ENCODE measurements at places on chromosomes 2 and 18.

- no peaks in the 10 kb centered on the region for H3K27me3 ChIP-seq
- no peak overlapping the region for H3K4me3 ChIP-seq
- peaks cover 42% of the 10 kb centered on the region for H3K36me3 ChIP-seq
These were observed 41.1 kb downstream of the PLEKHB2 start for GRCh38 chr2:131146231-131146630.

DNA sequence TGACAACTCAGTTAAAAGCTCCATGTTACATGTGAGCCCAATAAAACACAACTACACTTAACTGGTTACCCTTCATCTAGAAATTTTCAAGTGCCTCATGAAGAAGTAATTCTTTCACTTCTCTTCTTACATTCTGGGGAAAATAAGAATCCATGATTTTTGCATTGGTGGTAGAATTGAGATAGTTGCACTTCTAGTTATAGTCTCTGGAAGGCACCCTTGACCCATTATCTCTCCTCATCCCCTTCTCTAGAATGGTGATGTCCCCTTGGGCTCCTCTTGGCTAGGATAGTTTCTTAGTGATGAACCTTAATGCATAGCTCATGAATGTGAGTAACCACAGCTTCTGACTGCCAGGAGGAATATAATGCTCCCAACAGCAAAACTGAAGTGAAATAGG lies 3.6 kb downstream of the LGALSL start:
- no peaks in the 10 kb centered on the region for H3K36me3 ChIP-seq
- H3K4me1 ChIP-seq, result peaks cover 9% of the 10 kb centered on the region
- H3K4me3 ChIP-seq, result no peak overlapping the region
- no peak overlapping the region for H3K27ac ChIP-seq

DNA sequence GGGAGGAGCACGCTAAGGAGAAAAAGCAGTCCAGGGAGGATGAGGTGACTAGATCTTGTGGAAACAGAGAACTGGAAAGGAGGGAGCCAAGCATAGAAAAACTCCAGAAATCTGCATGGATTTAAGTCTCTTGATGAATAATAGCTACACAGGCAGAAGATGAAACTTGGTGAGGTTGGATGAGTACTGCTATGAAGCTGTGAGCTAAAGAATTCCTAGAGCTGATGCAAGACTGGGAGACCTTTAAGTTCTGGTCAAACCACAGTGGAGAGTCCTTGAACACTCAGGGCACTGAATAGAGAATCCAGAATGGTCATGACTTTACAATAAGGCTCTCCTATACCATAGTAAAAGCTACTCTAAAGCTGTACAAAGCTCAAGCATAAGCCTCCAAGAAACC lies 18.4 kb upstream of the PIEZO2 start:
- H3K4me1 ChIP-seq, result no peaks in the 10 kb centered on the region
- H3K27me3 ChIP-seq, result no peaks in the 10 kb centered on the region
- no peaks in the 10 kb centered on the region for H3K36me3 ChIP-seq
- no peak overlapping the region for H3K4me3 ChIP-seq

DNA sequence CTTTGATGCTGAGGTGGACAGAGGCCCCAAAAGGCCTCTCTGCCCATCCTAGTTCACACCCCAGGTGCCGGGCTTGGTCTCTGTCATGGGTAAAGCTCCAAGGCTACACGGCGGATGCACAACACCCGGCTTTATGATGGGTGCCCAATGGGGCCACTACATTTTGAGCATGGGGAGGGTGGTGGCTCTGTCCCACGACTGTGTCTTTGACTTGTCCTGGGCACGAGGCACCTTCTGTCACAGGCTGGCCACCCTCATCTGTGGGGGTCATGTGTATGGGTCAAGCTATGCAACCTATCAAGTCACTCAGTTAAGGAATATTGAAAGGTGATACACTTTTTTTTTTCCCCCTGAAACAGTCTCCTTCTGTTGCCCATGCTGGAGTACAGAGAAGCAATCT lies 63.7 kb downstream of the EDAR start:
- no peak overlapping the region for H3K4me3 ChIP-seq
- H3K27ac ChIP-seq, result no peak overlapping the region
- peaks cover 7% of the 10 kb centered on the region for H3K4me1 ChIP-seq

GRCh38 chr18:63930773-63931354 lies 18.2 kb upstream of the HMSD start:
- DNase-seq, result no peak
- H3K36me3 ChIP-seq, result no peaks in the 10 kb centered on the region
- no peak overlapping the region for H3K27ac ChIP-seq
- no peak overlapping the region for H3K4me3 ChIP-seq
- H3K27me3 ChIP-seq, result no peaks in the 10 kb centered on the region
- H3K4me1 ChIP-seq, result peaks cover 2% of the 10 kb centered on the region

GRCh38 chr2:15822151-15823044 lies 118.0 kb upstream of the MYCN start:
- no peak for DNase-seq
- no peak overlapping the region for H3K27ac ChIP-seq
- no peaks in the 10 kb centered on the region for H3K36me3 ChIP-seq
- no peaks in the 10 kb centered on the region for H3K4me1 ChIP-seq
- no peaks in the 10 kb centered on the region for H3K27me3 ChIP-seq

- no peaks in the 10 kb centered on the region for H3K36me3 ChIP-seq
- no peaks in the 10 kb centered on the region for H3K4me1 ChIP-seq
- no peak overlapping the region for H3K4me3 ChIP-seq
- H3K27me3 ChIP-seq, result no peaks in the 10 kb centered on the region
- no peak overlapping the region for H3K27ac ChIP-seq
These were observed 111.2 kb downstream of the PRPF40A start for GRCh38 chr2:152606081-152606480.

GRCh38 chr2:43111788-43112554 lies 114.4 kb downstream of the ZFP36L2 start:
- H3K4me3 ChIP-seq, result no peak overlapping the region
- no peak overlapping the region for H3K27ac ChIP-seq
- no peaks in the 10 kb centered on the region for H3K4me1 ChIP-seq
- no peaks in the 10 kb centered on the region for H3K27me3 ChIP-seq

- H3K36me3 ChIP-seq, result no peaks in the 10 kb centered on the region
- H3K4me3 ChIP-seq, result no peak overlapping the region
- no peak for DNase-seq
- no peaks in the 10 kb centered on the region for H3K27me3 ChIP-seq
- no peak overlapping the region for H3K27ac ChIP-seq
- H3K4me1 ChIP-seq, result peaks cover 8% of the 10 kb centered on the region
These were observed 5.5 kb downstream of the CYB5A start for GRCh38 chr18:74286106-74286855.

DNA sequence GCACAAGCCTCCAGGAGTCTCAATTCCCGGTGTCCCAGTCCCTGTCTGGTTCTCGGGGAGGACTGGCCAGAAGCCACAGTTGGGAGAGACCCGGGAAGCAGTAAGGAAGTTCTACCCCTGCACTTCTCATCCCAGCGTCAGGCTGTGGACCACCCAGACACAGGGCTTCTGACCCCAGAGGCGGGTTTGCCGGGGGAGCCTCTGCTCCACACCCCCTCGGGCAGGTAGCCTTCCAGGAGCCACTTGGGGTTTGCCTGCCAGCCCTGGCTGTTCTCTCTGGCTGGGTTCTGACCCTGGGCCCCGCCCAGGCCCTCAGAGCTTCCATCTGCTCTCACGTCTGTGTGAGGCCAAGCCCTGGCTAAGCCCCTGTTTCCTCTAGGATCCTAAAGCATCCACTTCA lies 94.4 kb upstream of the GPC1 start:
- H3K27me3 ChIP-seq, result peaks cover 5% of the 10 kb centered on the region
- H3K27ac ChIP-seq, result no peak overlapping the region
- no peak for DNase-seq
- no peak overlapping the region for H3K4me3 ChIP-seq

- no peaks in the 10 kb centered on the region for H3K27me3 ChIP-seq
- no peaks in the 10 kb centered on the region for H3K36me3 ChIP-seq
- no peak for DNase-seq
- H3K4me1 ChIP-seq, result no peaks in the 10 kb centered on the region
These were observed 67.0 kb downstream of the SOCS6 start for GRCh38 chr18:70355620-70356385.

- H3K4me3 ChIP-seq, result no peak overlapping the region
- no peaks in the 10 kb centered on the region for H3K27me3 ChIP-seq
- H3K27ac ChIP-seq, result no peak overlapping the region
- DNase-seq, result no peak
- H3K4me1 ChIP-seq, result no peaks in the 10 kb centered on the region
These were observed 1292.8 kb downstream of the DSC3 start for GRCh38 chr18:29749704-29750103.

DNA sequence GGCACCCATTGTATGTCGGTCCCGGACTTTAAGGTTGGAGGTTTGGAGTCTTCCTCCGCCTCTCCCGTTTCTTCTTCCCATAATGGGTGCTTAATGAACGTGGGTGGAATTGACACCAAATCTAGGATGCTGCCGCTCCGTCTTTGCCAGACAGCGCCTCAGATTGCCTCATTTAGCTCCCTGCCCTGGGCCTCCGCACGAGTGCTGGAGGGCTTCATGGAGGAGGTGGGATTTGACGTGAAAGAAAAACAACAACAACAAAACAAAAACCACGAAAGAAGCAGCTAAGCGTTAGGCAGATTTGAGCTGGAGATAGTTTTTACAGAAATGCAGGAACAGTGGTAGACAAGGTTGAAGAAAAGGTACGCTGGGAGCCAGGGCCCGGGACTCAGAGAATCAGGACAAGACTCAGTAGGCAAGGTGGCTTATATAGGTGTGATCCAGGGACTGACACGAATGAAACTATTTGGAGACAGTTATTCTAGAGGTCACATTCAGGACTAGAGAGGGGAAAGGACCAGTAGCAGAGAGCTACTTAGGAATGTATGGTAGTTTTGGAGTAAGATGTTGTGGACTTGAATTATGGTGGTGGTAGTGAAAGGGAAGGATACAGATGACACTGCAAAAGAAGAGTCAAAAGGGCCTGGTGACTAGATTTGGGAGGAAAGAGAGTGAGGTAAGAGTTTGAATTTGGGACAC lies 605 bp downstream of the ZNF2 start:
- DNase-seq, result no peak
- peak overlapping the region; percentile 97 for H3K4me3 ChIP-seq
- no peaks in the 10 kb centered on the region for H3K27me3 ChIP-seq
- peaks cover 21% of the 10 kb centered on the region for H3K4me1 ChIP-seq
- H3K27ac ChIP-seq, result peak overlapping the region; percentile 89

DNA sequence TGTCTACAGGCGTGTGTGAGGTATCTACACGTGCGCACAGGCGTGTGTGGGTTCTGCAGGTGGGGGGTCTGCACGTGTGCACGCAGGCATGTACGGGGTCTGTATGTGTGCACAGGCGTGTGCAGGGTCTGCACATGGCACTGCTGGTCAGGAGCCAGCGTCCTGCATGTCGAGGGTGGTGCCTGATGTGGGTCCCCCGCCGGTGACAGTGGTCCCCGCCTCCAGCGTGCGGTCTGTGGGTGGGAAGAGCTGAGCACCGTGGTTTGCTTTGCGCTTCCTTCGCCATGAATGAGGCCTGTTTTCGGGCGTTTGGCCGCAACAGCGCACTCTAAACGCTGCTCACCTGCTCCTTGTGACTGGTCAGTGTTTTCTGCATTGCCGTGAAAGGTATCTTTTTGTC lies 57.2 kb downstream of the CTDP1 start:
- H3K27ac ChIP-seq, result no peak overlapping the region
- no peaks in the 10 kb centered on the region for H3K27me3 ChIP-seq
- no peaks in the 10 kb centered on the region for H3K4me1 ChIP-seq
- DNase-seq, result no peak

GRCh38 chr2:167509586-167509985 lies 621.3 kb downstream of the XIRP2 start:
- H3K27ac ChIP-seq, result no peak overlapping the region
- H3K36me3 ChIP-seq, result no peaks in the 10 kb centered on the region
- no peaks in the 10 kb centered on the region for H3K27me3 ChIP-seq
- H3K4me3 ChIP-seq, result no peak overlapping the region
- H3K4me1 ChIP-seq, result no peaks in the 10 kb centered on the region

DNA sequence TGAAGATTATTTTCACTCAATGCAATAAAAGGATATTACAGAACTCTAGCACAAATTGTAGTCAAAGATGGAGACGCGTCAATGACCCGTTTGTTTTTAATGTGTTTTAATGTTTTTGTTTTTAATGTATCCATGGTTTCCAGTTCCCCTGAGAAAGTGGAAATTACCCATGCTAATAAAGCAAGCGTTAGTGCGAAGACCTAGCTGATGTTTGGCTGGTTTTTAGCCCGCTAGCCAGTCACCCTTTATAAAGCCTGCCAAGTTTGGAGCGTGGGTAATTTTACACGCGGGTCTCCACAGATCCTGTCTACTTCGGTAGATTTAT lies 430 bp upstream of the CHMP1B start:
- peaks cover 32% of the 10 kb centered on the region for H3K4me1 ChIP-seq
- peak overlapping the region; percentile 71 for H3K4me3 ChIP-seq
- H3K27ac ChIP-seq, result peak overlapping the region; percentile 98
- H3K36me3 ChIP-seq, result no peaks in the 10 kb centered on the region
- peak; percentile 80 for DNase-seq

DNA sequence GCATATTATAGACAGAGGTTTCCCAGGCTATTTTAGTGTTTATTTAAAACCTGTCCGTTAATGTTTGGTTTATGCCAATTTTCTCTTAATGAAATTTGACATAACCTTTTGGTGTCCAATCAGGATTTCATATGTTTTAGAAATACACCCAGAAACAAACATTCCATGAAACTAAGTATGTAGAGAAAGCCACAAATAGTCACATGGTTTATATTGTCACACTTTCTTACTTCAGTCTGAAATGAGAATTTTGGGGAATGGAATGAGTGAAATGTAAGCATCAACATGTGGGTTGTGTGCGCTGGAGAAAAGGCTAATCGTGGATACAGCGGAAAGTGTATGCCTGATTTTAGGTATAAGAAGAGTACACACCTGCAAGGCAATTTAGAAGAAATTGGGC lies 277.0 kb upstream of the RAB12 start:
- DNase-seq, result no peak
- H3K4me3 ChIP-seq, result no peak overlapping the region
- no peaks in the 10 kb centered on the region for H3K4me1 ChIP-seq

DNA sequence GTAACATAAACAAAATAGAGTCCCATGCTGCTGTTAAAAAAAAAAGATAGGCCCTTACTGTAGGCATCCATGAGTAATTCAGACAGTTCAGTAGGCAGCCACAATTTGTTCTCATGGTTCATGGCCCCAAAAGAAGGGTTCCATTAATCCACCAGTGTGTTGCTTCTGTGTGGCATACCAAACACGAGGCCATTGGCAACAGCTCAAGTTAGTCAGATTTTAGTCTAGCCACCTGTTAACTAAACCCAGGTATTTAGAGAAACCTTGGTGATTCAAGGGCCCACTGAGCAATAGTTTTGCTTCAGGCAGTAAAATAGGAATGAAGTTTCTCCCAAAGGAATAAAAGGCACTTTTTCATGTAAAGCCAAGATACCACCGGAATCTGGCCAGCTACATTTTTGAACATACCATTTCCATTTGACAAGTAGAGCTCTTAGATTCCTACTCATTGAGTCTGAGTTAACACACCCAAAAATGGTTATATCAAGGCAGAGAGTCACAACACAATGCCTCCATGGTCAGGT lies 80.1 kb upstream of the SRD5A2 start:
- H3K4me1 ChIP-seq, result no peaks in the 10 kb centered on the region
- H3K36me3 ChIP-seq, result no peaks in the 10 kb centered on the region
- no peak overlapping the region for H3K27ac ChIP-seq
- DNase-seq, result no peak
- H3K27me3 ChIP-seq, result no peaks in the 10 kb centered on the region

GRCh38 chr2:148511883-148512282 lies 132.7 kb upstream of the EPC2 start:
- no peaks in the 10 kb centered on the region for H3K27me3 ChIP-seq
- no peaks in the 10 kb centered on the region for H3K36me3 ChIP-seq
- no peak overlapping the region for H3K27ac ChIP-seq
